ENCODE measurements at places on chromosomes 2 and 18. TPM values are rescaled to one million over a fixed set of nuclear protein-coding genes. Genes with fewer than 3 reads are reported as not detected.

Gene MTERF4
- total RNA-seq: 81.8 TPM

Gene SEMA4C
- 19.5 TPM for total RNA-seq

Gene ATP6V1B1
- total RNA-seq: 42.0 TPM

Gene UGT1A3
- not detected for total RNA-seq

Gene SLC5A7
- not detected for total RNA-seq

Gene GATA6
- total RNA-seq: 3.4 TPM

Gene DOK1
- total RNA-seq: 3.4 TPM

Gene CRYGD
- not detected for total RNA-seq

Gene FASTKD1
- total RNA-seq: 22.4 TPM

Gene NR4A2
- total RNA-seq: 19.1 TPM

Gene RAB6D
- total RNA-seq: not detected

Gene CXXC1
- 193 TPM for total RNA-seq

Gene CROCC2
- total RNA-seq: not detected

Gene SNORC
- 15.0 TPM for total RNA-seq

Gene NT5C1B
- total RNA-seq: not detected

Gene FAM210A
- 6.8 TPM for total RNA-seq

Gene RNF125
- total RNA-seq: 13.4 TPM

Gene LAMA3
- total RNA-seq: 234 TPM

Gene PAX8
- total RNA-seq: 7.7 TPM

Gene GALNT3
- total RNA-seq: 14.9 TPM

Gene AQP12B
- total RNA-seq: not detected

Gene CNTNAP5
- not detected for total RNA-seq

Gene LCT
- total RNA-seq: not detected

Gene SLC19A3
- total RNA-seq: 5.1 TPM

Gene UGT1A4
- 2.6 TPM for total RNA-seq

Gene PAIP2B
- total RNA-seq: 23.4 TPM

Gene SERPINB13
- 10.9 TPM for total RNA-seq

Gene DCDC2C
- not detected for total RNA-seq

Gene FSHR
- not detected for total RNA-seq

Gene RAB17
- 4.9 TPM for total RNA-seq

Gene SERPINB3
- 24.8 TPM for total RNA-seq

Gene PUM2
- 108 TPM for total RNA-seq

Gene CPLX4
- not detected for total RNA-seq

Gene ALPI
- not detected for total RNA-seq

Gene SUCLG1
- total RNA-seq: 68.8 TPM

Gene BMP10
- total RNA-seq: not detected

Gene MC4R
- not detected for total RNA-seq

Gene B3GNT7
- 1.5 TPM for total RNA-seq

Gene KHK
- 4.1 TPM for total RNA-seq

Gene IKZF2
- 67.0 TPM for total RNA-seq
